SW 1271 (cell line): ENCODE measurements at places on chromosomes 13 and 19.

DNA sequence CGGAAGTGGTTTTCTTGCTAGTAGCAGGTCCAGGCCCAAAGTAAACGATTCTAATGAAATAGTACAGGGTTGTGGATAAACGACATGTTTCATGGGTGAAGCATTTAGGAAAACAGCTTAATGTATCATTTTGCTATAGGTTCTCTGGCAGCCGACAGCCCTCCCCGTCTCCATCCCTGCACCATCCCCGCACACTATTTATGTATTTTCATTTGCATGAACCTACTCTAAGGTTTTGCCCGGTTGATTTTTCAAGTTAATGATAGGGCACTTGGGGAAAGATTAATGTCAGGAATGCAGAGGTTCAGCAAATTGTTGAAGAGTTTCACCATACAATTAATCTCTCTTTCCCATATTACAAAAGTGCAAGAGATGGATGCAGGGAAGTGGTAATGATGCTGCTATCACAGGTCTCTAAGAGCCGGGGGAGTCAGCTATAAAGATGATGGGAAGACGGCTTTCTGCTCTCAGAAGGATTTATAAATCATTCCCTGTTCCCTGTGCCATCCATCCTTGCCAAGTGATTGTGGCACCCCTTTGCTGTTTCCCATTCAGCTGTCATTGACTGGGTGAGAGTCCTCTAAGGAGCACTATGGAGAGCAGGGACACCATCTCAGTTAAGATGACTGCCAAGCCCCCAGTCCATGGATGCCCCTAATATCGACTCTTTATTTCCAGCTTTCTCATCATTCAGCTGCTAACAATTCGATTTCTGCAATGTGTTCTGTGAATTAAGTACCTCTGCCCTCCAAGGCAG is 186.3 kb downstream of the IRS2 start:
- no peak for DNase-seq

- DNase-seq = no peak
These were observed 254.2 kb downstream of the ITGBL1 start for GRCh38 chr13:101706651-101707050.

- DNase-seq = peak; percentile 86
These were observed 5.9 kb downstream of the STARD13 start for GRCh38 chr13:33279414-33280278.

DNA sequence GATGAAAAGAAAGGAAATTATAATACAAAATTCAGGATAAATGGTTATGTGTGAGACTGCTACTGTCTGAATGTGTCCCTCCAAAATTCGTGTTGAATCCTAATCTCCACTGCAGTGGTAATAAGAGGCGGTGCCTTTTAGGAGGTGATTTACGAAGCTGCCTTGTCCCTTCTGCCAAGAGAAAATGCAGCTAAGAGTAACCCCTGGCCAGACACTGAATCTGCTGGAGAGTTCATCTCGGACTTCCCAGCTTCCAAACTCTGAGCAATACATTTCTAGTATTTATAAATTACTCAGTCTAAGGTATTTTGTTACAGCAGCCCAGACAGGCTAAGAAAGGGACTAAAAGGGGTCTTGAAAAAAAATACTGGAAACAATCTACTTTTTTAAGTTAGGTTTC is 152.6 kb downstream of the KLF12 start:
- DNase-seq = no peak

DNA sequence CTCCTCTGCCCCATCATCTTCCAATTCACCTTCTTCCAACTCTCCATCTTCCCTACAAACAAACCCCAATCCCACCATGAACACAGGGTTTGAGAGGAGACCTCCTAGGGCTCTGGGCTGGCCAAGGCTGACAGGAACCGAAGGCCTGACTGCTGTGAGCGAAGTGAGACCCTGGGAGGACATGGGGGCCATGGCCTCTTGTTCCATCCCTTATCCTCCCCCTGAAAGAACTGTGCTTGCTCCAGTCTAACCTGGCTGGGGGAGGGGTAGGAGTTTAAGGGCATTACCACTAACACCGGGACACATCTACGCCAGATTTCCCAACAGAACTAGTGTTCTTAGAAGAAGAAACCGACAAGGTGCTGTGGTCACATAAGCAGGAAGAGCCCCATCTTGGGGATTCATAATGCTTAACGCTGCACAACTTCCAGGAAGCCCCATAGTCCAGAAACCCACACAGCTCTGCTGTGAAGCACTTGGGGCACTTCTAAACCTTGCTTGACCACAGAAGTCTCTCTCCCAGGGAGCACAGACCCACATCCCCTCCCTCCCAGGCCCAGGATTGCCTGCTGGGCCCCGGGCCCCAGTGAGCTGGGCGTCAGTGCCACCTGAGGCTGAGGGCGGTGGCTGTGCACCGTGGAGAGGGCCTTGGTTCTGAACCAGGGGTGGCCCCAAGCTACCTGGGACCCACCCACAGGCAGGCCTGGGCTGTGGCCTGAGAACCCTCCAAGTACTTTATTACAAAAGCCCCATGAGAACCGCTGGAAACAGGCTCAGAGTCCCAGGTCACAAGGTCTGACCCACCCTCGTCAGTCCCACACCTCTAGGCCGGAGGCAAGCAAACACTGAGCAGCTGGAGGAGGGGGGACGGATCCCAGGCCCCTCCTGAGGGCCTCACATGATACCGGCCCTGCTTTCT is 18.8 kb downstream of the ZC3H4 start:
- no peak for DNase-seq

- no peak for DNase-seq
These were observed 26.2 kb downstream of the FOXO1 start for GRCh38 chr13:40640202-40640601.

DNA sequence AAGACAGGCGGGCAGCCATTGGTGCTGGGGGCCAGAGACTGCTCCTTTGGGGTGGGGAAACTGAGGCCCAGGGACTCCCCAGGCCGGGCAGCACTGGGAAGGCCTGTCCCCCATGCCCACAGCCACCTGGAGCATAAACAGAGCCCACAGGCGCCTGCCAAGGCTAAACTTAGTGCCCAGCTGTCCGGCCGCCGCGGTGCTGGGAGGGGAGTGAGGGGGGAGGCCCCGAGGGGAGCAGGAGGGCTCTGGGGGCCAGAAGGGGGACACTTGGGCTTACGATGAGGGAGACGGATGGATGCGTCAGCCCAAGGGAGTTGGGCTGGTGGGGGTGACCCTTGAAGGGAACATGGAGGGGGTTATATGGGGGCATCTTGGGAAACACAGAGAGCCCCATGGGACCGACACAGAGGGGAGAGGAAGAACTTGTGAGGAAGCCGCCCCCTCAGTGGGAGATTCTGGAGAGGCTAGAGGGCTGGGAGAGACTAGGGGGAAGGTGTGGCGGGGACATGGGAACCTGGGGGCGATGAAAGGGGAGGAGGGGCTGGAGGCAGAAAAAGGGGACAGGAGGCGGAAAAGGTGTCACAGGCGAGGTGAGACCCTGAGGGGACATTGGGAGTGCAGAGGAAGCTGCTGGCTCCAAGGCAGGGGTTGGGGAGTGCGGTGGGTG is 2.2 kb downstream of the CERS1 start:
- no peak for DNase-seq

GRCh38 chr13:97528518-97528917 is 94.5 kb downstream of the RAP2A start:
- no peak for DNase-seq

DNA sequence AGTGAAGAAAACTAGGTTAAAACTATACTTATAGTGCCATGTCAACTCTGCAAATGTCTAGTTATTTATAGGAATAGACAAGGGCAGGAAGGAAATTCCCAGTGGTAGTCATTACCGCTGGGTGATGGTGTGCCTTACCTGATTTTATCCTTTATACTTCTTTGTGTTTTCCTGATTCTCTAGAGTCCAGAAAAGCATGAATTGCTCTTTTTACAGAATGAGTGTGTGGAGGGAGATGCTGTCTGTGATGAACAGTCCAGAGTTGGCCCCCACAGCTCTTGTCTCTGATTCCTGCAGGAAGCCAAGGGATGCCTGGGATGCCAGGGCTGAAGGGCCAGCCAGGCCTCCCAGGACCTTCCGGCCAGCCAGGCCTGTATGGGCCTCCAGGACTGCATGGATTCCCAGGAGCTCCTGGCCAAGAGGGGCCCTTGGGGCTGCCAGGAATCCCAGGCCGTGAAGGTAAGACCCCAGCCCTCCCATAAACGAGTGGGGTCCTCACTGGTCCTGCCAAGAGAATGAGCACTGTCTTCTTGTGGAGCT is 83.7 kb downstream of the RAB20 start:
- no peak for DNase-seq

DNA sequence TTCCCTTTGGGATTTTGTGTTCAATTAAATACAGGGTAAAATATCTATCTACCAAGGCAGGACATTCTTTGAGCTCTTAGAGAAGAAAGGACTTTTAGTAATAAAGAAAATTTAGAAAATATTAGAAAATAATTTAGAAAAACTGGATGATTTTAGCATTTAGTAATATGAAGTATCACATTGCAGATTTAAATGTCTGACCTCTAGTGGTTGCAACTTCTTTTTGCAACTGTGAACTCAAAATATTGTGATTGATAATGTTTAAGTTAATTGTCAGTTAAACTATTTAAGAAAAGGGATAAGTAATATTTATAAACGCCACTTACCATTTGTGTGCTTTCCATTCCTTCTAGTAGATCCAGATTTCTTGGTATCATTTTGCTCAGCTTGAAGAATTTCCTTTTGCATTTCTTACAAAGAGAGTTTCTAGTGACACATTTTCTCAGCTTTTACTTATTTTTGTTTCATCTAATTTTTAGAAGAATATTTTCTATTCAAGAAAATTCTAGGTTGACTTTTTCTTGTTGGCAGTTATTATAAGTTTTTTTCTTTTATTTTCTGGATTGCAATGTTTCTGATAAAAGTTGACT is 10.3 kb upstream of the POSTN start:
- no peak for DNase-seq

- DNase-seq = no peak
These were observed 11.7 kb downstream of the CIC start for GRCh38 chr19:42280815-42281145.

DNA sequence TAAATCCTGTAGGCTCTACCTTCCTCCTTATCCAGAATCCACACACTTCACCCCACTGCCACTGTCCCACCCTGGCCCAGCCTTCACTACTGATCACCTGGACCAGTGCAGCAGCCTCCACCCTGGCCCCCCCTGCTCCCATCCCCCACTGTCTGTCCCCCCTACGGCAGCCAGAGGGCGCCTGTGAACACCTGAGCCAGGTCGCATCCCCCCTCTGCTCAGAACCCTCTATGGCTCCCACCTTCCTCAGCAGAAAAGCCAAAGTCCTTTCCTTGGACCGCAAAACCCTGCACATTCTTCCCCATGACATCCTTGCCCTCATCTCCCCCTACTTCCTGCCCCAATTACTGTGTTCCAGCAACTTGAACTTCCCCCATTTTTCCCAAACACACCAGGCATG is 20.6 kb downstream of the ELAVL3 start:
- DNase-seq = no peak

DNA sequence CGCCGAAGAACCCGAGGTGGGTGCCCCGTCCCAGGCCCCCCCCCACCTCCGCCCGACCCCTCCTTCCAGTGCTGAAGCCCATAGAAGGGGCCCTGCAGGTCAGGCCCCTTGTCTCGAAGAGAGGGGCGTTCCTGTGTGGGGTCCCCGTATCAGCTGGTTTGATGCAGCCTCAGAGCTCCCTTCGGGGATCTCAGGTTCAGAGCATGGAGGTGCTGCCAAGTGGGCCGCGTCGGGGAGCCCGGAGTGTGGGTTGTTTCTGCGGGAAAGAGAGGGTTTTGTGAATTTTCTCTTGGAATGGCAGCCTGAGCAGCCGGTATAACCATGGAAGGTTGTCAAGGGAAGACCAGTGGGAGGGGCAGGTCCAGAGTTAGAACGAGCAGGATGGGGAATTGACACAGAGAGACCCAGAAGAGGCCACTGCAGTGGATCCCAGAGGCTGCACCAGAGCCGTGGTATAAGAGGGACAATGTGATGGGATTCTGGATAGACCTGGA is 384 bp downstream of the TRAPPC2B start:
- DNase-seq = no peak

DNA sequence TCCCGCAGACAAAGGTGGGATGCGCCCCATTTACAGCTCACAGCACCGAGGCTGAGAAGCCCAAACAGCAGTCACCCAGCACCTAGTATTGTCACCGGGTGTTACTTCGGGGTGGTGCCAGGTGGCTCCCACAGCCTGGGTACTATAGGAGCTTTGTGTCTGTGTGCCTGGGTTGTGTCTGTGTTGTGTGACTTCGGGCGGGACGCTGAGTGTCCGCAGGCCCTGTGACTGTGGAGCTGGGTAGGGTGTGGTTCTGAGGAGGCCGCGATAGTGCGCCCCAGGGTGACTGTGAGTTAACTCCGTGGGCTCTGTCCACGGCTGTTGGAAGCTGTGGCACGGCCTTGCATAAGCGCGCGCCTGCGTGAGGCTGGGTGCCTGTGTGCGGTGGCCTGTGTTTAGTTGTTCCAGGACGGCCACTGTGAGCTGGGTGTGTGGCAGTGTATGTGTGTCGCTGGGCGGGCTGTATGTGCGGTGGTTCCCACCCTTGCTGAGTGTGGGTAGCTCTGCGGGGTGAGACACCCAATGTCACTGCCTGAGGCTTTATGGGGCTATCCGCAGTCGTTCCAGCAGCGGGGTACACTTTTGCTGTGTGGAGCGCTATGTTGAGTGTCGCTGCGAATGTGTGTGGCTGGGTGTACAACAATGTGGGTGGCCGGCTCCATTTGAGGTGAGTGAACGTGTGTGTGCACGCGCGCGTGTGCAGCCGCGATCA is 559 bp upstream of the SSBP4 start:
- DNase-seq = no peak
